ENCODE measurements at places on chromosomes 5 and 9.
A peak's percentile ranks its signal among the peaks of the same experiment; 100 is the strongest.

GRCh38 chr5:6737043-6737941 is 24.1 kb downstream of the TENT4A start:
- no peak for DNase-seq

DNA sequence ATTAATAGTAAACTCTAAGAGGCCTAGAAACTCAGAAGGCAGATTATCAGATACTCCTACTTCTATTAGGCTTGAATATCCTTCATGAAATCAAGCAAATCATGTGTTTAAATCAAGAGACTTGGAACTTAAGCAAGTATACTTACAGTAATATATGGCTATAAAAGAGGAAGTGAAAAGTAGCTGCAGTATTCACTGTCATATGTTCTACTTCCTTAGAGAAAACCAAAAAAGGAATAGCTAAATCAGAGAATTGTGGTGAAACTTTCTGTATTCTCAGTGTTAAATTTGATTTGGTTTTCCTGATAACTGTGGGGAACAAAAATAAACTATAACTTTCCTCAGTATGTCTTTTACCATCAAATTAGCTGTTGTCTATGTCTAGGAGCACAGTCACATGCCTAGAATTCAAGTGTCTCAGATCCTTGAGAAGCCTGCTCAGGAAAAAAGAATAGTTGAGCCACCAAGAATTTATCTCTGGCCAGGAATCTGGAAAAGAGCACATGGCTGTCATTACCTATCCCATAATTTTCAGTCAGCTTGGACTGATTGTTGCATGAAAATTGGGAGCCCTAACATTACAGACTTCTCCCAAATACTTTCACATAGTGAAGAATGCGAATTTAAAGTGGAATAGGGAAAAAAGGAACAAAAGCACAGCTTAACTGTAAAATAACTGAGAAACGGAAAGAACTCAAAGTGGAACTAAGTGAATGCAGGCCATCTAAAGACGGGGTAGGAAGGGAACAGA is 1.7 kb downstream of the FKBP15 start:
- DNase-seq, result no peak

DNA sequence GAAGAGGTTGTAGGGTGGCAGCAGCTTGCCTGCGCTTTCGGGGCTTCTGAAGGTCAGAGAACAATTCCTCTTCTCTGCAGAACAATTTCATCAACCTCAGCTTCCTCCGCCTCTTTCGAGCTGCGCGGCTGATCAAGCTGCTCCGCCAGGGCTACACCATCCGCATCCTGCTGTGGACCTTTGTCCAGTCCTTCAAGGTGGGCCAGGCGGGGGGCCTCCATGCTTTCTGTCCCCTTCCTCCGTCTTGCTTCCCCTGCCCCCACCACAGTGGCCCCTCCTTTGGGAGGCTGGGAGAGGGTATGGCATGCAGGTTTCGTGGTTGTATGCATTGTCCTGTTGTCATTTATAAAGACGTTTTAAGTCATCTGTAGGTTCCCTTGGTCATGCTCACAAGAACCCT is 195.8 kb downstream of the CACNA1B start:
- DNase-seq, result no peak

DNA sequence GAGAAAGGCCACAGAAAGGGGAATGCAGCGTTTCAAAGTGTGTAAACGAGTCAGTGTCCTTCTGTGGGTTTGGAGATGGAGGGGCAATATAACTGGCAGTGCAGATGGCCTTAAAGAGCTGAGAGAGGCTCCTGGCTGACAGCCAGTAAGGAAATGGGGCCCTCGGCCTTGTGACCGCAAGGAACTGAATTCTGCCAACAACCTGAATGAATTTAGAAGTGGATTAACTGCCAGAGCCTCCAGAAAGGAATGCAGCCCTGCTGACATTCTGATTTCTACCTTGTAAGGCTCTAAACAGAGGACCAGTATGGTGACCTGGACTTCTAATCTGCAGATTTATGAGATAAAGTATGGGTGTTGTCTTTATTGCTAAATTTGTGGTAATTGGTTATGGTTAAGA is 17.5 kb upstream of the NREP start:
- no peak for DNase-seq

GRCh38 chr9:114805670-114806525 is at the start of gene TNFSF15:
Gene TNFSF15 (minus strand): TSS chr9:114806039. CDS start chr9:114806012, 27 bp downstream.
- DNase-seq, result no peak

- no peak for DNase-seq
Observed at GRCh38 chr5:98804066-98804465, 30.6 kb downstream of the RGMB start.

- DNase-seq, result no peak
Observed at GRCh38 chr5:160616712-160617497, 195.2 kb downstream of the PTTG1 start.

DNA sequence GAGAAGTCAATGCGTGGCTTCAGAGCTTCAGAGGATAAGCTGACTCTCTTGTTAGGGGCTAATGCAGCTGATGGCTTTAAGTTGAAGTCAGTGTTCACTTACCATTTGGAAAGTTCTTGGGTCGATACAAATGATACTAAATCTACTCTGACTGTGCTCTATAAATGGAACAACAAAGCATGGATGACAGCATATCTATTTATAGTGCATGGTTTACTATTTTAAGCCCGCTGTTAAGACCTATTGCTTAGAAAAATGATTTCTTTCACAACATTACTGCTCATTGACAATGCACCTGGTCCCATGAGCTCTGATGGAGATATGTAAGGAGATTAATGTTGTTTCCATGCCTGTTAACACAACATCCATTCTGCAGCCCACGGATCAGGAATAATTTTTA is 435.7 kb downstream of the MAT2B start:
- no peak for DNase-seq

DNA sequence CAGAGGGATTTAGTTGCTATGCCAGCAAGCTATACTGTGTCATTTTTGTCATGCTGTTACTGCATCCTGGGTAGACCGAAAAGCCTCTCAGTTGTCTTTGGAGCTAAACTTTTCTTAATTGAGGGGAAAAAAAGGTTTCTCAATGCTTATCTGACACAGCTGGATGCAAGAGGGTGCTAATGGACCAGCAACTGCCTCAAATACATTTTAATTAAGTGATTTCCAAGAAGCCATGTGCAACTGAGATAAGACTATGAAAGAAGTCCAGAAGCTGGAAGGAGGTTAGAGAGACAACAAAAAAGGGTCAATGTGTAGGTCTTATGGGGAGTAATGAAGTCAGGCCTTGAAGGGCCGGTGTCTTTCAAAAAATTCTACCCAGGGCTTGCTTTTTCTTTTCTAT is 465.7 kb upstream of the DMAC1 start:
- no peak for DNase-seq

DNA sequence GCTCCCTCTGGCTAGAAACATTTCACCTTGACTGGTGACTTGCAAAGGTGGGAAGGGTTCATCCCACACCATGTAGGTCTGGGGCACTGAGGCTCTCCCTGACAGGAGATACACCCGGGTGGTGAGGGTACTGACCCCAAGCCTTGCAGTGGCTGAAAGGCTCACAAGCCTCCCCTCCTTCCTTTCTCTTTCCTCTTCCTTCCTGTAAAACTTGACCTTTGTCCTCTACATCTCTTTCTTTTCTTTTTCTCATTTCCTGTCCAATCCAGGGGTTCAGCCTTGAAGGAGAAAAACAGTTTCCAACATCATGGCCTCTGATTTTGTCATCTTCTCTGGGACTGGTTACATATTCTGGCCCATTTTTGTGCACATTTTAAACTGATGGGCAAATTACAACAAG is 16.6 kb downstream of the FBP2 start:
- no peak for DNase-seq

- DNase-seq, result no peak
Observed at GRCh38 chr9:97910357-97910756, 11.9 kb downstream of the TRMO start.

- DNase-seq, result no peak
Observed at GRCh38 chr5:136901-137300, 44.9 kb downstream of the PLEKHG4B start.

DNA sequence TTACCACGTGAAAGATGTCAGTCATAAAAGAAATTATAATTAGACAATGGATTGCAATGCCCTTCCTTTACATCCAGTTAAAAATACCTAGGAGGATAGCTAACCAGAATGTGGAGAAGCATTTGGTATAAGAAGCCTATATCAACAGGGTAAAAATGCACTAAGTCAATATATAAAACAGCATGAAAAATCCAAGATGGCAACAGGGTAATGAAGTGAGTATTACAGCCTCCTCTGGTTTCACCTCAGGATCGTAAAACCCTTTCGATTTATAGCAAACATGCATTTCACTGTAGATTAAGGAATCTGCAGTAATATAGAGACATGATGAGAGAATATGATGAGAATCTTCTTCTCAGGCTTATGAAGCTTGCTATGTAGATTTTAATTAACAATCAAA is 999.3 kb downstream of the NR2F1-AS1 start:
- DNase-seq, result no peak

GRCh38 chr5:44402084-44402483 is 12.9 kb upstream of the FGF10 start:
- DNase-seq, result no peak

- DNase-seq, result no peak
Observed at GRCh38 chr9:107018861-107019545, 156.0 kb downstream of the ZNF462 start.

- DNase-seq, result peak; percentile 44
Observed at GRCh38 chr5:145681686-145682085, 153.5 kb downstream of the PRELID2 start.

DNA sequence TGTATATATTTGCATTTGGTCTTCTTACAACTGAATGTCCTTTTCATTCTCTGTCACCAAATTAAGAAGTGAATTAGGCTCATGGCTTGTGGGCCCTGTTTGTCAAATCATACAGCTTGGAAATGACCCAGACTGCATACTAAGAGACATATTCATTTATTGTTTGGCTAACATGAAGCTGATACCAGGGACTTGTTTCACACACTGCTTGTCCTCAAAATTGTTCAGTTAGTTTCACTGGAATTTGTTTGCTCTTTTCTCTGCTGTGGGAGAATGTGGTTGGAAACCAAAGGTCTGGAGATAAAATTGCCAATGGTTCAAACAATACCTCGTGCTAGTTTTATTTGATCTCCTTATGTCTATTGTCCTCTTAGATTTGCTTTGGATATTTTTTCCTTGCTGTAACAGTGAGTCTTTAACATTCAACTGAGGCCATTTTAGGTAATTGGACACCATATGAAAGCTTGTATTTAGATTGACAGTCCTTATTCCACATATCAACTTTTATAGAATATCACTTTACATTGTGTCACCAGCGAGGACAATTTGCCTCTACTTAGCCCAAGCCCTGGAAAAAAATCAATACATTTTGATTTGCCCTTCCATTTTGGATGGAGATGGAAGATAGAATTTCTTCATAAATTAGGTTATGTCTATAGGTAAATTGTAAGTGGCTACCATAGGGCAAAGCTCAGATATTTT is 144.3 kb upstream of the MTAP start:
- no peak for DNase-seq

DNA sequence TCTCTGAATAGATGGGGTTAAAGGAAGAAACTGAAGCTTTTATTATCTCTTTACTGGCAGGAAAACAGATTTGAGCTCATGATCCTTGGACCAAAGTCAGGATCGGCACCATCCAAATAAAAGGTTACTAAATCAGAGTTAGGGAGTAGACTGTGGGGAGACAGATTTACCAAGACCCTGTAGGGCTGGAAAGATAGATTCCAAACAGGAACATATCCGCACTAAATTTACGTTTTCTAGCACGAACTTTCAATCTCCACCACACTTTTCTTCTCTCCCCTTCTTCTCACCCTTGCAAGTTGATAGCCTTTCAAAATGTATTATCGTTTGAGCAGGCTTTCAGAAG is 120.0 kb upstream of the HMHB1 start:
- no peak for DNase-seq

- DNase-seq, result no peak
Observed at GRCh38 chr9:2761424-2761823, 44.1 kb downstream of the KCNV2 start.
